ENCODE measurements at places on chromosomes 12 and 14.

- no peak for DNase-seq
These were observed 34.3 kb upstream of the METAP2 start for GRCh38 chr12:95439461-95440230.

- DNase-seq = no peak
These were observed 205.3 kb upstream of the HMGA2 start for GRCh38 chr12:65619018-65619417.

DNA sequence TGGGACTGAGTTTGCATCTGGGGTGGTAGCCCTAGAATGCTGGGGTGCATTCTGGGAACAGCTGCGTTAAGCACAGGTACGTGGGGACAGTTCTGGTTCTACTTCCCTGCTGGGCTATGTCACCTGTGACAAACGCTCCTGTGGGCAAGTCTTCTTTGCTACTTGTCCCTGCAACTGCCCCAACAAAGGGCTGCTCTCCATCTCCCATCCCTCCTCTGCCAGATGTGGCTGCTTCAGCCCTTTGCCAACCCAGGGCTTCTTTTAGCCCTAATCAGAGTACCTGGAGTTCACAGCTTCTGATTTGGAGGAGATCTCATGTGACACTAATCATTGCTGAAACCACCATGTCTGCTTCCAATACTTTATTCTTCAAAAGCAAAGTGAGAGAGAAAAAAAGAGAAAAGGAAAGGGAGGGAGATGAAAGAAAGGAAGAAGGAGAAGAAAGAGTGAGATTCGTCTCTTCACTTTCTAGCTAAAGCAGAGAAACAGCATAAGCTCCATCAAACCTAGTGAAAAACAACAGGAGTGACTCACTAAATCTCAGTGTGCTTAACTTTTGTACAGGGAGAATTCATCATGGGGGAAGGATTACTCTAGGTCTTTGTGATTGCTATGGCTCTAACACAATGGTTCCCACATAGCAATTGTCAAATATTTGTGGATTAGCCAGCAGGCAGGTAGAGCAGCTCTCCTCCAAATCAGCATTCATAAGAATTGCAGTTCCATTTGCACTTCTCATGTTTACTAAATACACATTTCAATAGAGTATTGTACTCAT is 174.8 kb downstream of the LRIG3 start:
- no peak for DNase-seq

GRCh38 chr12:25347716-25348592 is 97.2 kb upstream of the KRAS start:
- no peak for DNase-seq

DNA sequence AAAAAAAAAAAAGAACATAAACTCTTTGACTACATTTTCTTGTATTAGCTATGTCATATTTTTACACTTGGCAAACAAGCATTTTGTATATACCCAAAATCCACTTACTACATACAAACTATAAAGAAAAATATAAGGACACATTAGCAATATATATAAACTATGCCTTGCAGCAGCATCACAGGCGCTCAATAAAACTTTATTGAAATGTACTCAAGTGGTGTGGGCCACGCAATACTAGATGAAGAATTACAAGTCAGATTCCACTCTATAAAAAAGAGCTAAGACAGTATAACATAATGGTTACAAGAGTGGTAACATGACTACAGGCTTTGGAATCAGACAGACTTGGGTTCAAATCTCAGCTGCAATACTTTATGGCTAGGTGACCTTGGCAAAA is 3.1 kb upstream of the AP4S1 start:
- no peak for DNase-seq

- peak; percentile 86 for DNase-seq
These were observed at the start of gene C14orf132 for GRCh38 chr14:96038920-96039632. TSS of gene C14orf132 (plus strand) at chr14:96039362. CDS start at chr14:96039501, 139 bp downstream.

DNA sequence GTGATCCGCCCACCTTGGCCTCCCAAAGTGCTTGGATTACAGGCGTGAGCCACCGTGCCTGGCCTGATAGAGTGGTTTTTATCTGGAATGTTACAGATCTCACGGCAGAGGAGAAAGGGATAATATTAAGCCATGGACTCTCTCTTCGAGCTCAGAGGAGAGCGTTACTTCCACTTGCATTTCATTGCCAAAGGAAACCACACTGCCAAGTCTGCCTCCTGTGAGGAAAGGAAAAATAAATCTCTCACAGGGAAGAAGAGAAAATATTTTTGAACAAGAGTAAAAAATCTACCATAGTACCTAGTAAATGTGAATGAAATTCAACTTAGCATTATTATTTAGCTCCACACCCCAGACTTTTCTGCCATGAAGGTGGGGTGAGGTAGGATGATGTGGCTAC is 319.2 kb upstream of the PRICKLE1 start:
- DNase-seq = no peak

GRCh38 chr12:98817742-98818141 is 172.7 kb downstream of the APAF1 start:
- no peak for DNase-seq

GRCh38 chr12:70628701-70629480 is 8.3 kb downstream of the PTPRB start:
- DNase-seq = no peak

DNA sequence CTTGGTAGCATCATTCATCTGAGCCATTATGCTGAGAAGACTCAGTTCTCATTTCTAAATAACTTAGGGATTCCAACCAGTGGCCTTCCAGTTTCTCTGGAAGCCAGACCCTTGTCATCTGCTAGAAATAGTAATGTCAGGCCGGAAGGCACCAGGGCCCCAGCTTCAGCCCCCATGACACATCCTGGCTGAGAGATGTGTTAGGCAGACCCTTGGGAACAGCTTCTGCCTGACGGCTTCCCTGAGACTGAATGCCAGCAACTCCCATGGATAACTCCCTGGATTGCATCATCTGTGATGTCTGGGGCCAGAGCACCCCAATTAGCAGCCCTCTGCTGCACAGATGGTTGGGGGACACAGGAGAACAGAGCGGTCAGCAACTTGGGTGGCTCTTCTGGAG is 583.5 kb upstream of the TBX3 start:
- no peak for DNase-seq

DNA sequence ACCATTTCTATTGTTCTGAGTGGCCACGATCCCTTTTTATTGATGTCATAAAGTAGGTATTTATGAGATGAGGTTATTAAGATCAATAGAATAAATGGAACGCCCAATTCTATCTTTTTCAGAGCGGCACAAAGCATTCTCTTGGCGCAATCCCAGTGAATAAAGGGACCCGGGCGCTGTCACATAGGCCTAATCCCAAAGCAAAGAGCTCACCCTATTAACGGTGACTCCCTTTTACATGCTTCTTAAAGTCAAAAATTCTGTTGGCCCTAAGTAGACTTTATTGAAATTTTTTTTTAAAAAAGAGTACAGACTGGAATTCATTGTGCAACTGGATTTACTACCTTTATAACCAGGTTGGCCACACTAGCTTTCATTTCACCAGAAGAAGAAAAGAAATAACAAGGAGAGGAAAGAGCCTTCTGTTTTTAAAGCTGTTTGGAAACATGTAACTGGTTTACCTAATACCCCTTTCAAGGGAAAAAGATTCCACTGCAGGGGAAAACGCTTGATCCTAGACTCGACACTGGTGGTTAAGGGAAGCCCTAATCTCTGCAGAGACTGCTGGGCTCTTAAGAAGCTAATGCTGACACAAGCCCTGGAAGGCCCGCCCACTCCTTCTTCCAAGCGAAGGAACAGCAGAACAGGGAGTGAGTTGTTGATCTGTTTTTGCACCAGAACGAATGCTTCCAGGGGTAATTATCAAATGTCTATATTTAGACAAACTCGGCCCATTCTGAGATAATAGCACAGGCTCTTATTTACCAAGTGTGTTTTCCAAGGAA is 381.2 kb downstream of the BCL11B start:
- no peak for DNase-seq

DNA sequence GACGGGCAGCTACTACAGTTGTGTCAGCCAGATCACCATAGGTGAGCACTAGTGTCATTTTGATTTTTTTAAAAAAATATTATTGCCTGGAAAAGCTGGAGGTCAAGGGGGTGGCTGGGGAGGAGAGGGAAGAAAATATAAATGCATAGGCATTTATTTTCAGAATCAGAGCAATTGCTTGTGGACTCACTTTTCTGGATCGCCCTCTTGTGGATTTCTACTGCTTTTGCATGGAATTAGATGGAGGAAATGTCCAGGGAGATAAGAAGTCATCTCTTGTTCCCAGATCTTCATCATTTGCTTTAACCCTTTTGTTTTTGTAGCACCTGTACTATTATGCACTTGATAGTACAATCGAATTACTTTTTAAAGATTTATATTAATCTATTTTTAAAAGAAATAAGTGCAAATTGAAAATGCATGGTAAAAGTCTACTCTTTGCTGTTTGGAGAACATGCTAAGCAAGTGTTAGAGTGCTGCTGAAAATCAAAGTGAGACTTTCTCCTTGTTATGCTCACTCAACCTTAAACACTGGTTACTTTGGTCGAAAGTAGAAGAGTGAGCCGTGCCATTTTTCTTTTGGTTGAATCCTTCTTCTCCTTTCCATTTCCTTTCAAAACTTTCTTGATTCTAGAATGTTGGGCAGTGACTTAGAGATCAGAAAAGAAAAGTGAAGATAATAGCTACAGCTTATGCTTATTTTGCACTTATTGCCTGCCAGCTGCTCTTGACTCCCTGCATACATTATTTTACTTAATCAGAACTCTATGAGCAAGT is 60.6 kb upstream of the ANO4 start:
- no peak for DNase-seq

- DNase-seq = no peak
These were observed 49.5 kb downstream of the SLC2A13 start for GRCh38 chr12:40056373-40056772.

DNA sequence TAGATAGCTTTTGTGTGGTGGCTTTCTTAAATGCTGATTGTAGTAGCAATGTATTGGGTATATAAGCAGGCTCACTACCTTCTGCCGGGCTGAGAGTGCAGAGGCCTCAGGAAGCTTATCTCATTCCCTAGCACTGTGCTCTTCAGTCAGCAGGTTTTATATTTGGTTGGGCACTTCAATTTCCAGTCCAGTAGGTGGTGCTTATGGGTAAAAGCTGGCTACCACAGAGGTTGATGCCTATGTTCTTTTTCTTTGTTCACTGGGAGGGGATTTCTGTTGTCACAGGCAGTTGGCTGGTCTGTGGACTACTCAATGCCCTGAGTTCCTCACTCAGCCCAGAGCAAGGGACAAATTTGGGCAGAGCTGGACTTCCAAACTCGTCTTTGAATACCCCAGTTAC is 43.0 kb upstream of the GLIPR1 start:
- no peak for DNase-seq

- DNase-seq = no peak
These were observed 1.3 kb downstream of the DDN start for GRCh38 chr12:48997719-48998496.

GRCh38 chr12:40378691-40379090 is 153.9 kb downstream of the LRRK2 start:
- no peak for DNase-seq

DNA sequence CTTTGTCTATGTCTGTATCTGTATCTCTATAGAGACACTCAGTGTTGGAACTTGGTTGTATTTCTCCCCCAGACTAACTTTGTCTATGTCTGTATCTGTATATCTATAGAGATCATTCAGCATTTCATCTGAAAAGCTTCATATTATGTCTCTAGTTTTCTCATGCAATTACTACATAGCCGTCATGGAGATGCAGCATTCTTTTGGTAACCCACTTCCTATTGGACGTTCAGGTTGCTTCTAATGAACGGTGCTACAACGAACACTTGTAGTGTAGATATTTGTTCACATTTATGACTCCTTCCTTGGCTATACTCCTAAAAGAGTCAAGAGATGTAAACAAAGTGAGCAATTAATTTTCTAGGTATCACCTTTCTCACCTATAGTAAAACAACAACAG is 81.5 kb upstream of the KCNA1 start:
- DNase-seq = no peak

DNA sequence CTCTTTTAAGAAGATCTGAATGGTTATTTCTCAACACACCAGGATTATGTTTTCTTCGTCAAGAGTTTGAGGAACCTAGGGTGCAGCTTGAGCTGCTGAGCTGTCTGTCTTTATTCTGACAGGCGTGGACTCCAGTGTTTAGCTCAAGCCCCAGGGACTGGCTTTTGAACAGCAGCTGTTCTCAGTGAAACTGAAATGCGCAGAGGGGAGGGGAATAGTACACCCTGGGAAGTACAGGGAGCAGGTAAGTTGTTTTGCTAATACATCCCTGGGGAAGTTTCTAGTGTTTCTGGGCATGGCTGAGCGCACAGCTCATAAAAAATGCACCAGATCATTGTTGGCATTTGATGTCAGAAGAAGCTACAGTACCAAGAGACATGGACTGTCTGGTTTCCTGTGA is 659.8 kb downstream of the DIO2 start:
- DNase-seq = no peak

DNA sequence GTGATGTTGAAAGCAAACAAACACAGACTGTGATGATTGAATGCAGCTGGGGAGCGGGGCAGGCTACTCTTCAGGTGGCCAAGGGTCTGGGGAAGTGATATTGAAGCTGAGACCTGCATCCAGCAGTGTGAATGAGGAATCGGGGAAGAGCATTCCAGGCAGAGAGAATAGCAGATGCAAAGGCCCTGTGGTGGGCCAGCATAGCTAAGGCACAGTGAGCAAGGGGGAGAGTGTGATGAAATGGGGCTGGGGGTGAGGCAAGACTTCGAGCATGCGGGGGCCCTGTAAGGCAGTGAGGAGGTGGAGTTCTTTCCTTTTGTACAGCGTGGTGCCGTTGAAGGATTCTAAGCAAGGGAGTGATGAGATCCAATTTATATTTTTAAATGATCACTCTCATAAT is 77.4 kb downstream of the KCNK13 start:
- DNase-seq = no peak

- no peak for DNase-seq
These were observed 13.1 kb downstream of the ZFYVE21 start for GRCh38 chr14:103728721-103729120.

DNA sequence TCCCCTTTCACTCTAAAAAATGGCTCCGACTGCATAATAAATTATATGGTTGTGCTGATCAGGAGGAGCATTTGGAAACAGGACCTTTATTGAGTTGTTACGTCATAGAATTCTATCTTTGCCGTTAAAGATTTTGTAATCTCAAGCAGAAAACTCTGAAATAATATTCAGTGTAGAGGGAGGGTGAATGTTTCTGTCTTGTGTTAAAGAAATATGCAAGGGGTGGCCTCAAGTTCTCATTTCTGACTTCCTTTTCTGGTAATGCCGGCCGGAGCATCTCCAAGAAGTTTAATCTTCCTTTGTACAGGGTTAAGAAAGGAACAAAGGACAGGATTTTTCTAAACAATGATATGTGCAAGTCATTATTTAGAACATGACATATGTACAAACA is 165.1 kb downstream of the SLC38A4 start:
- no peak for DNase-seq

DNA sequence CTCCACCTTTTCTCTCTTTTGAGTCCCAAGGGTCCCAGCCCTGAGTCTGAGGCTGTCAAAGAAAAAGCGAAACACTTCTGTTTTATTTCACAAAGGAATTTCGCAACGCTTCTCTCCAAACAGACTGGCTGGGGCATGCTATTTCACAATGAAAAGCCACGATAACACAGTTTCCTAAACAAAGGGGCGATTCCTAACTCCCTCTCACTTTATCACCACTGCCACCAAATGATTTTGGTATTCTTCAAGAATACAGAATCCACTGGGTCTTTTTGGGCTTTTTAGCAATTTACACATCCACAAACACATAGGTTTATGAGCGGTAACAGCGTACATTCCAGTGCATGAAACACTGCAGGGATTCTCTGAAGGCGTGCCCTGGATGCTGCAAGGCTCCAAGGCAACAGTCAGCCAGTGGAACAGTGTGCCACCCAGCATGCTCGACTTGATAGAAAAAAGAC is 161.2 kb downstream of the DAD1 start:
- DNase-seq = peak; percentile 27

- peak; percentile 83 for DNase-seq
These were observed 96.4 kb downstream of the SCARB1 start for GRCh38 chr12:124767066-124767821.
